ENCODE measurements at places on chromosomes 5 and 9.

DNA sequence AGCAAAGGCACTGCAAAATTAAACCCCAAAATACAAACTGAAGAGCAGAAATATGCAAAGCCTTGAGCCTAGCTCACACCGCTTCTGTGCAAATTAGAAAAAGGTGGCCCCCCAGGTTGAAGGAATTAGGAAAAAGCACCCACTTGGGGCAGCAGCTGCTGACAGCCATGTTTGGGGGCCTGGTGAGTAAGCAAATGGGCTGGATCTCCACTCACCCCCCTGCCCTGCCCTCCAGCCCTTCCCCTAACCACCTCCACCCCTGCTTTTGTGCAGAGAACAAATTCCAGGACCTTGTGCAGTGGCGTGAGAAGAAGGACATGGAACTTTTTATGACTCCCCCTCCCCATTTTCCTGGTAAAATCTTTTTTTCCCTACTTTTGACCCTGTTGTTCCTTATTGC is 92.0 kb upstream of the DNAH5 start:
- DNase-seq = no peak

DNA sequence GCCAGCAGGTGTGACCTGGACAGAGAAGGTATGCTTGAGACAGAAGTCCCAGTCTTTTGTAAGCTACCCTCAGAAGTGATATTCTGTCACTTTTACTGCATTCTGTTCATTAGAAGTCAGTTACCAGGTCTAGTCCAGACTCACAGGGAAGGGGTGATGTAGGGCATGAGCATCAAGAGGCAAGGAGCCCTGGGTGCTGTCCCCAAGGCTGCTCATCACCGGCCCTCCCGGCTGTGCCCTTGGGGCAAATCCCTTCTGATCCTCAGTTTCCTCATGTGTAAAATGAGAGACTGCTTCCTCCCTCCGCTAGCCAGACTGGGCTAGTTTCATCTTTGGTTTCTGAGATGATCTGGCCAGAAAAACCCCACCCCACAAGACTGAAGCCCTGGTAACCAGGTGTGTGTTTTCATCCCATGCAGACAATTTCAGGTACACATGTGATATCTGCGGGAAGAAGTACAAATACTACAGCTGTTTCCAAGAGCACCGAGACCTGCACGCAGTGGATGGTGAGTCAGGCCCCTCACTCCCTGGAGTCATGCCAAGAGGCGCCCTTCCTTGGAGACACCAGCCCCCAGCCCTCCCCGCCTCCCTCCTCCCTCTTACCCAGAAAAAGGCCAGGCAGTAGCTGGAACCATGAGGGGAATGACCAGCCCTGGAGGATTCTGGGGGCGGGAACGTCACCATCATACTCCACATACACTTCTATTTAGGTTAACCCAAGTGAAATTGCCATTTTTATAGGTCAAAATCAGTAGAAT is 71.0 kb downstream of the AMBP start:
- no peak for DNase-seq

DNA sequence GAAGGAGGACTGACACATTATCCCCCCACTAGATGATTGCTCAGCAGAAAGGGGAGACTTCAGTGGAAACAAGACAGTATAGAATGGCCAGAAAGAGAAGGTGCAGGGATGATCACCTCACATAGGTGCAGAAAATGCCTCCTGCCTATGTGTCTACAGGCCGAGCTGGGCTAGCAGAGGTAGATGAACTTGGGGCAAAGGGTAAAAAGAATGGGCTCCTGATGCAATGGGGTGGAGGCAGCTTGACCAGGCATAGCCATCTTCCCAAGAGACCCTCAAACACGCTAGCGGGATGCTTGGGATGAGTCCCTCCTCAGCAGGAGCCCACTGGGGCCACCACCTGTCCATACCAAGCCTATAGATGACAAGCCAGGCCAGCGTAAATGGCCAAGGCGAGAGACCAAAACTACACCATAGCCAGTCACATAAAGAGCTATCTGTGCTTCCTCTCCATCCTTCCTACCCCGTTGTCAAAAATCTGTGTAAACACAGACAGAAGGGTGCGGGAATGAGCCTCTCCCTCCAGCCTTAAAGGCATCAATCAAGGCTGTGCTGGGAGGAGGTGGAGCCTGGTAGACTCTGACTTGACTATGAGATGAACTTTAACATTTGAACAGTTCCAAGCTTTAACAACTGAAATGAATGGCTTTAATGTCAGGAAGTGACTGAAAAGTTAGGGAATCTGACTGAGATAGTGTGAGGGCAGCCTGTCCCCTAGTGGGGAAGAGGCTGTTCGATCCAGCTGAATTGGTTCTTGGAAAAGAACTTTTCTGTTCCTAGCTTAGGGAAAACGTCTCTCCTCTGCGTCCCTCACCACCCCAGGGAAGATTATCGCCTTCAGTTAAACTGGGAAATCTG is 10.4 kb downstream of the C9orf152 start:
- no peak for DNase-seq

GRCh38 chr5:132138260-132138659 is 64.7 kb downstream of the CSF2 start:
- no peak for DNase-seq

DNA sequence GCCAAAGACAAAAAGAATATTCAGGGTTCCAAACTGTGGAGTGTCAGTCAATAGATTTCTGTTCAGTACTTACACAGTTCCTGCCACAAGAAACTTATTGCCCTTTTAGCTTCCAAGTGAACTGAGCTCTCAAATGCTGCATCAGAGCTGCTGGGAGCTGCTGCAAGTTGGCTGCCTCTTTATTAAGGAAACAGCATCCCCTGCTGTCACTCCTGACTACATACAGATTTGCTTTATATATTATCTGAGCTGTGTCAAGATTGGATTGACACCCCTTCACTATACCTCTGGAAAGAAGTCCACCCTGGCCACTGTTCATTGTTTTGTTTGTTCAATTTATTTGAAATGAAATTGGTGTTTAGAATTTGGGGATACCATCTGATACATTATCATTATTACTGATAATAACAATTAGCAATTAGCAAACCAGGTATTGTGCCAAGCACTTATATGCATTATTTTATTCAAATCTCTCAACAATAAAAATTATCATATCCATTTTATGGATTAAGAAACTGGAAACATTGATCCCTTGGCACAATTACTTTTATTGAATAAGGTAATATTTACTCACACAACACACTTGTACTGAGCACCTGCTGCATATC is 16.4 kb upstream of the C5orf58 start:
- no peak for DNase-seq

GRCh38 chr9:97850746-97851445 is 2.1 kb upstream of the FOXE1 start:
- DNase-seq = no peak
